ENCODE measurements at places on chromosomes 16 and 17.

DNA sequence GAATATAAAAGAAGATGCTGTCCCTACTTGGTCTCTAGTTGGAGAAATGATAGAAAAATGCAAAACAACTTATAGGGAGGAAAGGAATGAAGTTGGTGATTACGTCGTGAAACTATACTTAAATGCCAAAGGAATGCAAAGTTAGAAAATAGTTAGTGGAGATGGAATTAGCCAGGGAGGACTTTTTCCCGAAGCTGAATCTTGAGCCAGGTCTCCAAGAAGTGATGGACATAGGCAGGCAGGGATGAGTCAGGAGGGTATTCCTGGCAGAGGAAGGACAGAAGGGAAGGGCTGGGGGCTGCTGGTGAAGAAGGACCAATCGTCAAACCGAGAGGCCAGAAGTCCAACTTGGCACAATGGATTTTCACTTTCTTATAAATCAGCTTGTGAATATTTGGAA, 1.8 kb downstream of the SNTB2 start:
- no peak for DNase-seq

- DNase-seq = no peak
Observed at GRCh38 chr17:18187821-18188761, 4.5 kb downstream of the ALKBH5 start.

DNA sequence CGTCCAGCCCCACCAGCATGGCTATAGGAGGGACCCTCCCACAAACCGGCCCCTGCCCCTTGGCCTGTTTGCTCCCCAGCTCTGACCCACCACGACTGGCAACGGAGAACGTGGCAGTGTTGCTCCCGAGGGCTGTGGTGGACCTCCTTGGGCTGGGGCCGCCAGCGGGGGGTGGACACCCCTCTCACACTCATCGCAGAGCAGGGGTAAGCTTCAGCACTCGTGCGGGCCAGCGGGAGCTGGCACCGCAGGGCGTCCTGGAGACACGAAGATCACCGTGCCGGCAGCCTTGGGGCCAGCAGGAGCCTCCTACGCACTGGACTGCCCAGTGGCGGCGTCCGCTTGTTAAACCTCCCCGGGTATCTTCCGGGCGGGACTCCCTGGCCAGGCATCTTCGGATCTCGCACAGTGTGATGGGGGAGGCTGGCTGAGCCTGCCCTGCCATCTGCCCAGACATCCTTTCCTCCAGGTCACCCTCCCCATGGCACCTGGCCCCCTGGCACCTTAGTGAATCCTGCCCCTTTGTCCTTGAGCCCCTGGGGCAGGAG, 53.5 kb downstream of the ABR start:
- no peak for DNase-seq

GRCh38 chr17:38416840-38417209, 11.4 kb upstream of the ARHGAP23 start:
- no peak for DNase-seq

- DNase-seq = peak; percentile 99
Observed at GRCh38 chr17:74569020-74570003, 2.0 kb upstream of the CD300H start.

DNA sequence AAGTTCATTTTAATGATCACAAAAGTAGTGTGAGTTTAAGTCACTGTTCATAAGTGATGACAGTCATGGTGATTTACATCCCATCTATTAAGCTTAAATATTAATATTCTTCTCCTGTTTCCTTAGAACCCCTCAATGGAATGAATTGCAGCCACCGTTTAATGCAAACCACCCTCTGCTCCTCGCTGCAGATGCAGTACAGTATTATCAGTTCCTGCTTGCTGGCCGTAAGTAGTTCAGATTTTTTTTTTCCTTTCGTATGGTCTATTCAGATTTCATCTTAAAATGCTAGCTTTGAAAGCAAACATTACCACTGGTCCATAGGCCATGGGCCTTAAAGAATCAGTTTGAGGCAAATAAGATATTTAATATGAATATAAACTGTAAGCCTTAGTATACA, 359.0 kb upstream of the TBX2 start:
- no peak for DNase-seq

DNA sequence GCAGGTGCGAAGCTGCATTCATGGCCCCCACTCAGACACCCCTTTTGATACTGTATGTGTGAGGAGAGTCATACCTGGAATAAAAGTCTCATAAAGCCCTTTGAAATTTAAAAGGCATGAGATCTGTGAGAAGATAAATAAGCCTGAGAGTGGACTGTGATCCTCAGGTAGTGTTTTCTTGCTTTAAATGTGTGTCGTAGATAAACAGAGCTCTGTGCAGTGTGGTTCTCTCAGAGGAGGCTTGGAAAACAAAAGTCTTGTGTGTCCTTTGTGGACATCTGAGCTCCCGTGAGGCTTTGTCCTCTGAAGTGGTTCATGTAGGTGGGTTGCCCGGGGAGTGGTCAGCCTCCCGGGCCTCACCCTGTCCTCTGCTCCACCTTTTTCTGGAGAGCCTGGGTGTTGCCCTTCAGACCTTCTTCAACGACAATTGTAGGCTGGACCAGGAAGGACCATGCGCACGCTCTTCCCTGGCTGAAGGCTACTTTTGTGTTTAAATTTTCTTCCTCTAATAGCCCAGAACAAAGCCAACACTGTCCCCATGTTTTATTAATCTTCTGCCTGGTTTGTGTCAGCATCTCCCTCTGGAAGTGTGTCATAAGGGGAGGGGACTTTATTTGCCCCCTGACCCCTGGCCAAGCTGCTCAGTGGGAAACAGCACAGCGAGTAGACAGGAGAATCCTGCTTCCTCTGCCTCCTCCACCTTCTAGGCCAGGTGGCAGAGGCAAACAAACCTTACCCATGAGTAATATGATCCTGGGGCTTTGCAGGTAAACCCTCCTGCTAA, 151.2 kb downstream of the MSI2 start:
- no peak for DNase-seq

DNA sequence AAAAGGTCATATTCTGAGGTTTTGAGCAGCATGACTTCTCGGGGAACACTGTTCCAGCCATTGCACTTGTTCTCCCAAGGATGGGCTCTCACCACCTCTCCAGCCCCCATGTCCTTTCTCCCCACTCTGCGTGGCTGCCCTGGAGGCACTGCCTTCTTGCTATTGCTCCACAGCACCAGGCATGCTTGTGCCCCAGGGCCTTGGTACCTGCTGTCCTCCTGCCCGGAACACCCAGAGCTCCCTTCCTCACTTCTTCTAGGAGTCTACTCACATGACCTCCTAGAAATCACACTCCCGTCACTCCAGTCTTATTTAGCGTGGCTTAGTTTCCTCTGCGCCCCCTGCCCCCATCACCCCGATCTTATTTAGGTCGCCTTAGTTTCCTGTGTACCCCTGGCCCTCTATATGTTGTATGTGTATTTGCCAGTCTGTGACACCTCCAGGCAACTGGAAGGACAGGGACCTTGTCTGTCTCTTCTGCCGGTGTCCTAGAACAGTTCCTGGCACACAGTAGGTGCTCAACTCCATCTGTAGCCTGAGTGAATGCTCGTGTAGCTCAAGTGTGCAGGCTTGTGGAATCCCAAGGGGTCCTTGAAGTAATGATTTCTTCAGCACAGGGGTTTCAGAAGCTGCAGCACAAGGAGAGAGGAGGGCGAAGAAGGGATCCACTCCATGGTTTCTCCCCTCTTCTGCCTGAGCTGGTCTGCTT, 208.6 kb upstream of the CIBAR2 start:
- DNase-seq = no peak

GRCh38 chr17:10729334-10730193, at the start of gene TMEM220:
Gene TMEM220, minus strand, starts transcription at chr17:10730023. Its CDS starts 172 bp downstream, at chr17:10729851.
- DNase-seq = peak; percentile 54

- no peak for DNase-seq
Observed at GRCh38 chr16:1430759-1431496, at the start of gene PERCC1. Gene PERCC1, plus strand, starts transcription at chr16:1431078. Its CDS starts 1,516 bp downstream, at chr16:1432594.

- no peak for DNase-seq
Observed at GRCh38 chr16:29023279-29024277, 38.7 kb downstream of the LAT start.

- DNase-seq = no peak
Observed at GRCh38 chr17:8556074-8556473, 74.5 kb downstream of the MYH10 start.

DNA sequence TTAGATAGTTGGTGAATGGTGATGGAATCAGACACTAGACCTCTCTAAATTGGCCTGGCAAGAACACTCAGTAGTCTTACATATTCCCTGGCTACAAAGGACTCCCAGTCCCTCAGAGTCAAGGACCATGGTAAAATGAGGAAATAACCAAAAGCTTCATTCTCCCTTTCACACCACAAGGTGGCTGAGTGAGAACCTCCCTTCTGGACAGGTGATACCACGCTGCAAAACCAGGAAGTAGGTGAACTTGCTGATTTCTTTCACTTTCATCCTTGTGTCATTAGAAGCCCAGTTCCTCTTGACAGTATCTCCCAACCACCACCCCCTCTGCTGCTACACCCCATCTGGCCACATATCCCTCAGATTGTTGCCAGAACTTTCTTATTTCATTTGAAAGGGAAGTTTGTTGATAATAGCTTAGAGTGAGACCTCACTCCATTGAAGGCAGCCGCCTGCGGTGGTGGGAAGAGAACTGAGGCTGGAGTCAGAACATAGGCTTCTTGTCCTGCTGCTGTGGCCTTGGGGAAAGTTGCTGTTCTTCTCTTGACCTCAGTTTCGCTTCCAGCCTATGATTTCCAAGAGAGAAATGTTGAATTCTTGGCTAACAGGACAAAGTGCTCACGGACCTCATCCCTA, 290.6 kb upstream of the CCL2 start:
- DNase-seq = no peak

GRCh38 chr17:17313350-17313991, 10.3 kb downstream of the NT5M start:
- DNase-seq = no peak

DNA sequence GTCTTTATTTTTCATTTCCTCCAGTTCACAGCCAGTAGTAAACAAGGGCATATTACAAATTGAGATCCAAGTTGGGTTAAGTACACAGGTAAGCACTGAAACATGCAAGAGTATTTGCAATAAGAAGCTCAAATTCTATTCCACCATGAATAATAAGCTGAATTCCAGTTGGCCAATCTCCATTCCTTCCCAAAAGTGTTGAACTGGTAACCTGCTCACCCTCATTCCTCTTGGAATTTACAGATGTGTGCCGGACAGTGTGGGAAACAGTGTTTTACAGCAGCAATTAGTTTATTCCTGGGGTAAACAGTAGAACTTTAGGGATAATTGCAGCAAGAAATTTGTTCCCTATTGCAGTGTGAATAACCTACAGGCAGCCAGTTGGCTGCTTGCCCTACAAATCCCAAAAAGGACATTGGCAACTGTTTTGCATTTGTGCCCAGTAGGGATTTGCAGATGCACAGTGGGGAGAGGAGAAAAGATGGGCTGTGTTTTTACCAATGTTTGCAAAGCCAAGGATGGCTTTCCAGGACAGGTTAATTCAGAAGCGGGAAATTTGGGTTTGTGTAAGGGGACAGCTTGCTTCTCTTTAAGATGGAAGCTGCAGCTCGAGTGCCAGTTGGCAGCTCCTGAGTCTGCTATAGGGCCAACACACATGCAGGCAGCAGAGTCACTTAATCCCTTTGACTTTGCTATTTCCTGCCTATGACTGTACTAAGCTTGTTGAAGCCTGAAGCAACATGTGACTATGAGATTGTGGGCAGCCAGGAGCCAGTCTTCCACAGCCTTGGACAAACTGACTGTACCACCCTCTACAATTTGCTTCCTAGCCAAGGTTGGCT, 318.9 kb downstream of the MAP2K6 start:
- peak; percentile 71 for DNase-seq

All from stromal cell of bone marrow (primary cell).